Stimulated activated CD4-positive, alpha-beta T cell treated with anti-CD3 and anti-CD28 coated beads, Interleukin-1b, Interleukin-23, amount 100 ng/mL, for 4 hours (primary cell): ENCODE measurements at places on chromosomes 12 and 14.

GRCh38 chr12:95848575-95849388 is 10.0 kb upstream of the SNRPF start:
- no peak for DNase-seq

DNA sequence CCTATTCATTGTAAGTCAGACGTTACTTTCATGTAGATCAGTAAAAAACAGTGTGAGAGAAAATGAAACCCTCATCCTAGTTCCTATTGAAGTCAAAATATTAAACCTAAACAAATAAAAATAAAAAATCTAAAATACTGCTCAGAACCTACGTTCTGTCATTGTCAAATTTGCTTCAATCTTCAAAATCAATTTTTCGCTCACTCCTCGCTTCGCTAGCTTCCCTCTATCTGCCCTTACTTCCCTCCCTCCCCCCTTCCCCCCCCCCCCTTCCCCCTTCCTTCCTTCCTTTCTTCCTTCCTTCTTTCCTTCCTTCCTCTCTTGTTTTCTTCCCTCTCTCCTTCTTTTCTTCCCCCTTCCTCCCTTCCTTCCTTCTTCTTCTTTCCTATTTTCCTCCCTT is 310.9 kb upstream of the PDE3A start:
- no peak for DNase-seq

- no peak for DNase-seq
Measured at GRCh38 chr14:30180219-30180618, 252.6 kb upstream of the PRKD1 start.

DNA sequence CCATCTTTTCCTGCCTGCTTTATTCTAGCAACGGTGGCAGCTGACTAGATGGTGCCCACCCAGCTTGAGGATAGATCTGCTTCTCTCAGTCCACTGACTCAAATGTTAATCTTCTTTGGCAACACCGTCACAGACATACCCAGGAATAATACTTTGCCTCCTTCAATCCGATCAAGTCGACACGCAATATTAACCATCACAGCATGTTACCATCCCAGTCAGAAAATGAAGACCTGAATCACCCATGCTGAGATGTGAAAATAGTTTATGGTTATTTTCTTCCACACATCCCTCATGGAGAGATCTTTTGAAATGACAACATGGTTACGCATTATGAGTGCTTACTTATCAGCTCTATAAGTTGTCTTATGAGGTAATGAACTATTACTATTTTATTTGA is 392.8 kb downstream of the SEC23A start:
- no peak for DNase-seq

DNA sequence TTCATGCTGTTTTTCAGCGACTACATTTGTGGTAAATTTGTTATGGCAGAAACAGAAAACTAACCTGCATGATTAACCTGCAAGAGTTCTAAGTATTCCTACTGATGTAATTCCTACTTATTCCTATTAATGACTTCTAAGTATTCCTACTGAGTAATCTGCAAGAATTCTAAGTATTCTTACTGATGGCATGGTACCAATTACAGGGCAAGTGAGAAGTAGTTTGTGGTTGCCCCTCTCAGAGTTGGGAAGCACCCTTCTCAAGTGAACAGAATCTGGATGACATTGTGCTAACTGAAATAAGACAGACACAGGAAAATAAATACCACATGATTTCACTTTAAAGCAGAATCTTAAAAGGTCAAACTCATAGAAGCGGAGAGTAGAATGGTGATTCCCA is 100.9 kb upstream of the CPNE8 start:
- DNase-seq = no peak

- DNase-seq = no peak
Measured at GRCh38 chr14:86797075-86797351, 1196.0 kb downstream of the GALC start.

GRCh38 chr12:129862561-129863175 is 41.2 kb downstream of the TMEM132D start:
- no peak for DNase-seq

GRCh38 chr12:115008929-115009328 is 325.0 kb upstream of the TBX3 start:
- DNase-seq = no peak

DNA sequence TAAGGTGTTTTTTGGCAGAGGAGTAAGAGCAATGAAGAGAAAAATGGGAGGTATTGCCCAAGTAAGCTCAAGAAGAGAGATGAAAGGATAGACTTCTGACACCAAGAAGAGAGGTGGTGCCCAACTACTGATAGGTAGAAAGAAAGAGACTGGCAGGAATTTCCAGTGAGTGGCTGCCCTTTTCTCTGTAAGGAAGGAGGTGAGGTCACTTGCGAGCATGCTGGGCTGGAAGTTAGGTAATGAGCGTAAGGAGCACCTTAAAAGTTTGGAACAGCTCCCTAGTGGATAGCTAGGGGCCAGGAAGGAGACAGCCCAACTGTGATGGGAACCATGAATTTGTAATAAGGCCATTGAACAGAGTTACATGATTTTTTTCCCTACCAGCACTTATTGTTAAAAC is 127.0 kb downstream of the ANO6 start:
- no peak for DNase-seq

DNA sequence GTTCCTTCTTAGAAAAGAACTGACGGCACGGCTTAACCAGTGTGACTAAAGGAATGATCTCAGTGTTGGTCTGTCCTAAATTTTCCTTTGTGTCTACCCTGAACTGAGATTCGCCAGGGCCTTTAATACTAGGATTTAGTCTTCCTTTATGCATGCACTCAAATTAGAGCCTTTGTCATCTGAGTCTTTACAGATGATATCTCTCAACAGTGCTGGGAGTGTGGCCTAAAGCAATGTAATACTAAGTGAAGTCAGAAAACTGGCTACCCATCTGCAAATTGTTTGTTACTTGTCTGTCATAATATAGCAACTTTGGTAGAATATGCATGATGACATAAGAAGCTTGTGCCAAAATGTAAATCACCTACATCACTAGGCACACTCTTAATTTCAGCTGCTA is 95.4 kb downstream of the PTPRO start:
- DNase-seq = no peak

- DNase-seq = no peak
Measured at GRCh38 chr12:59890896-59891579, 295.2 kb downstream of the SLC16A7 start.
